ENCODE measurements at places on chromosomes 12 and 14. TPM values are rescaled to one million over a fixed set of nuclear protein-coding genes. Genes with fewer than 3 reads are reported as not detected.

DNA sequence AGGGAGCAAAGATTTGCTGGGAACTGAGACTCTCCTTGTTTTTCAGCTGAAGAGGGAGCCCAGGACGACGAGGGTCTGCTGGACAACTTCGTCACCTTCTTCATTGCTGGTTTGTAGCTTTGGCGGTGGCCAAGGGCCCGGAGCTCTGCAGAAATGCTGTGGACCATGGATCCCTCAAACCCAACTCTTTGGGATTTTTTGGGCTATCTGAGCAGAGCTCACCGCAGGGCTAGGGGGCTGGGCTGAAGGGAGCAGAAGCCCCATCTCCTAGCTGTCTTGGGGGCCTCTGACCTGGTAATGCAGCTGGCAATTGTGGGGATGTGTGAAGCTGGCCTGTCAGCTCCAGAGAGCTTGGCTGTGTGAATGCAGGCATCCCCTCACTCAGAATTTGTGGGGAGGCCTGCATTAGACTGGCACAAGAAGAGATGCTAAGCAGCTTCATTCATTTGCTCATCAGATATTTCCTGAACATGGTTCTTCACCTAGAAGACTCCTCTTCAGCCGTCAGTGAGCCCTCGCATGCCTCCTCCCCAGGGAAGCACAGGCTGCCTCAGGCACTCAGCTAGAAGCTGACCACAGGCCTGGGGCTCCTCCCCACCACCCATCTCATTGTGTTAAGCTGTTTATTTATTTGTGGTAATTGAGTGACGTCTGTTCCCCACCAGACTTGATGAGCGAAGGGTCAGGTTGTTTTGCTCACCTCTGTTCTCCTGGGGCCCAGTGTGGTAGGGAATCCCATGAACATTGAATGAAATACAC is 32.2 kb downstream of the CYP46A1 start:
- no peak overlapping the region for H3K4me3 ChIP-seq
- no peak overlapping the region for H3K27ac ChIP-seq
- DNase-seq = peak; percentile 80
- no peaks in the 10 kb centered on the region for H3K36me3 ChIP-seq

ASIC1 gene
- total RNA-seq = 5.6 TPM

ACACB gene
- total RNA-seq = 59.6 TPM

DNA sequence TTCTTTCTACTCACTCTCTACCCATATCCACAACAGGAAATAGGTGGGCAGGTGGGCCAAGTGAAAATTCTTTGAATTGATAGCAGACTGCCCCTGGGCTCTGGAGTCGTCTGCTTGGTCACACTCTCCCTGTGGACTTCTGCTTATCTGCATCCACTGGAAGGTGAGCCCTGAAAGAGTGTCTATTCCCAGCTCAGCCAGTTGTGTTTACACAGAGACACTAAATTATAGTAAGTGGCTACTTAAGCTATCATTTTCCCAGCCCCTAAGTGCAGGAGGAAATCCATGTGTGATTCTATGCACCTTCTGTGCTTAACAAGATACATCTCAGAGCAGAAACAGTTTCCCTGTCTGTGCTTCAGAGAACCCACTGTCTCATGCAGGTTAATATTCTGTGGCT is 338.4 kb downstream of the FUT8 start:
- no peaks in the 10 kb centered on the region for H3K27me3 ChIP-seq
- H3K4me1 ChIP-seq = no peaks in the 10 kb centered on the region
- no peak for DNase-seq
- no peak overlapping the region for H3K27ac ChIP-seq

PTPRB gene
- 22.0 TPM for total RNA-seq
